ENCODE measurements at places on chromosomes 16 and 17.

GRCh38 chr16:22878955-22879354 lies 65.0 kb downstream of the HS3ST2 start:
- no peak for DNase-seq

DNA sequence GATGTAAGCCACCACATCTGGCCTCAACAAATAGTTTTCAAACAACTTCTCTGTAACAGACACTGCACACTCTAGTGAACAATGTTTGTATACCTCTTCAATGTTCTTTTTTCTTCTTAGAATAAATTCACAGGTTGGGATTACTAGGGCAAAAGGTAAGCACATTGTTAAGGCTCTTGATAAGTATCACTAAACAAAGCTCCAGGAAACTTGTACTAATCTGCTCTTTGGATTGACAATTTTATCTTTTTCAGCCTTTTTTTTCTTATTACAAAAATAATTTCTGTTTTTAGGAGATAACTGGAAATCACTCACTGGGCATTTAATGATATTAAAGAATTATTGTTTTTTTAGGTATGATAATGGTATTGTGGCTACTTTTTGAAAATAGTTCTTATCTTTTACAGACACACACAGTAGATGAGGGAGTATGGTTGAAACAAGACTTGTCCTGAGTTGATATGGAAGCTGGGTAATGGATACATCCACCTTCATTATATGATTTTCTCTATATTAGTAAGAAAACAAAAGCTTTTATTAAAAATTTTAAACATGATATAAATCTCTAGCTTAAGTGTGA lies 7.7 kb upstream of the MPRIP start:
- DNase-seq, result no peak

GRCh38 chr16:3938843-3939624 lies 58.5 kb upstream of the CREBBP start:
- peak; percentile 41 for DNase-seq

DNA sequence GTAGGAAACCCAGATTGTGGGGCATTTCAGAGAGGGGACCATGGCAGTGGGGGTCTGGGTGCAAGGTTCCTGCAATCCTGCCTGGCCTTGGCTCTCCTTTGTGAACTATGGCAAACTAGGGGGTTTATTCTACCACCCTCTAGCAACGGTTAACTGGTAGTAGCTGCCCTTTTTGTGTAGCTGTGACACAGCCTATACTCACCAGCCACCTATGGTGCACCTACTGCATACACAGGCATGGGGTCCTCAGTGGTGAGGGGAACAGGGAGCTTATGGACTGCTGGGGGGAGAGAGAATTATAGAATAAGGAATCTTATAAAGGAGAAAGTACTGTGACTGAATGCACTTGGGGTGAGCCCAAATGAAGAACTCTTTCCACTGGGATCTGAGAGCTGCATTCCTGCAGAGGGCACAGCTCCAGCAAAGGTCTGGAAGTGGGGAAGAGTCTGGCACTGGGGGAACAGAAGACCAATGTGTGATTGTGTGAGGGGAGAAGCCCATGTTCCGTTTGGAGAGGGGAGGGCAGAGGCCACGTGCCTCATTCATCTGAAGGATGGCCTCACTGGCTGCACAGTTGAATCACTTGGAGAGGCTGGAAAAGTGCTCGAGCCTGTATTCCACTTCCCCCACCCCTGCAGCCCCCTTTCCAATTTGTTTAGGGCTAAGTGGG lies 2.1 kb downstream of the MT1X start:
- no peak for DNase-seq

DNA sequence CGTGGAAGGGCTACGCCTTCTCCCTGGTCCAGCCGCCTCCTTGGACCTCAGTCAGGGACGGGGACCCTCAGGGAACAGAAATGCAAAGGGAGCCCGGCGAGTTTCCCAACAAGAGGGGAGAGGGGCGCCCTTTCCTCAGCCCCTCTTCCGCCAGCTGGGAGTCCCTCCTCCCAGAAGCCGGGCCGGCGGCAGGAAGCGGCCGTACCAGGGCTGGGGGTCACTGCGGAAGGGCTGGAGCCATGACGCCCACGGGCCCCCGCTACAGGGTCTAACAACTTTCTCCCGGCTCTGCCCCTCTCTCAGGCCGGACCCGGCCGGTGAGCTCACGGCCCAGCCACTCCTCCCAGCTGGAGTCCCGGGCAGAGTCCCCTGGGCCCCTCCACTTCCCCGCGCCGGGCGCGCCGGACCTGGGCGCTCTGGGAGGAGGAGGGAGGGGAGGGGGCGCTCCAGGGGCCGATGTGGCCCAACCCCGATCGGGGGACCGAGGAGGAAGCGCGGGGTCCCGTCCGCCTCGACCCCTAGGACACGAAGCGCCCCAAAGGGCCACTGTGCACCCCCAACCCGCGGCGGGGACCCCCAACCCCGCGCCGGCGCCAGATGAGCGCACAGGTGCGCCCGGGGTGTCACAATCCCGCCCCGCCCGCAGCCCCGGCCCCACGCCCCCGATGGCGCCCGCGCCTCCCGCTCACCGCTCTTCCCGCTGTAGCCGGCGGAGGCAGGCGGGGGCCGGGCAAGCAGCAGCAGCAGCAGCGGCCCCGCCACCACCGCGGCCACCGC lies 578 bp downstream of the PGAP6 start:
- DNase-seq, result peak; percentile 29

GRCh38 chr17:62581764-62582163 lies 45.7 kb upstream of the MRC2 start:
- DNase-seq, result no peak

DNA sequence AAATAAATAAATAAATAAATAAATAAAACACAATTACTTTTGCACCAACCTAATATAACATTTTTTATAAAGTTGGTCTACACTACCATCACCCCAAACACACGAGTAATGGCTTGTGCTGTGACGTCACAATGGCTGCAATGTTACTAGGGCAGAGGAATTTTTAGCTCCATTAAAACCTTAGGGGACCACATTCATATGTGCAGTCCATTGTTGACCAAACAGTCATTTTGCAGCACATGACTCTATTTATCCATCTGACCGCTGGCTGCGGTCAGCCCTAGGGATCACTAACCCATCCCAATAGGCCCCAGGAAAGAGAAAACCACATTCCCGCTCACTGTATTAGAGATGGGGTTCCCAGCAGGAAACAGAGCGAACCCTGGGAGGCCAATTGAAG lies 9.6 kb downstream of the CDH5 start:
- DNase-seq, result no peak

- DNase-seq, result no peak
Observed at GRCh38 chr16:56995136-56995805, 5.9 kb downstream of the NLRC5 start.

GRCh38 chr16:28218109-28218508 lies 6.3 kb upstream of the XPO6 start:
- peak; percentile 30 for DNase-seq

GRCh38 chr16:88013091-88013609 lies 61.9 kb downstream of the BANP start:
- no peak for DNase-seq

- DNase-seq, result no peak
Observed at GRCh38 chr16:680967-681745, 946 bp downstream of the STUB1 start.

GRCh38 chr17:79155701-79156100 lies 81.1 kb downstream of the ENGASE start:
- no peak for DNase-seq

- DNase-seq, result no peak
Observed at GRCh38 chr16:77469634-77470033, 34.8 kb upstream of the ADAMTS18 start.

GRCh38 chr17:76940295-76940694 lies 72.1 kb downstream of the MGAT5B start:
- no peak for DNase-seq

- no peak for DNase-seq
Observed at GRCh38 chr17:6386041-6386630, 48.8 kb downstream of the AIPL1 start.

- DNase-seq, result no peak
Observed at GRCh38 chr16:2596747-2597559, 59.1 kb downstream of the PDPK1 start.

GRCh38 chr16:88279998-88280397 lies 102.8 kb upstream of the ZNF469 start:
- DNase-seq, result no peak

- no peak for DNase-seq
Observed at GRCh38 chr16:57401943-57402640, 2.5 kb upstream of the CCL17 start.

DNA sequence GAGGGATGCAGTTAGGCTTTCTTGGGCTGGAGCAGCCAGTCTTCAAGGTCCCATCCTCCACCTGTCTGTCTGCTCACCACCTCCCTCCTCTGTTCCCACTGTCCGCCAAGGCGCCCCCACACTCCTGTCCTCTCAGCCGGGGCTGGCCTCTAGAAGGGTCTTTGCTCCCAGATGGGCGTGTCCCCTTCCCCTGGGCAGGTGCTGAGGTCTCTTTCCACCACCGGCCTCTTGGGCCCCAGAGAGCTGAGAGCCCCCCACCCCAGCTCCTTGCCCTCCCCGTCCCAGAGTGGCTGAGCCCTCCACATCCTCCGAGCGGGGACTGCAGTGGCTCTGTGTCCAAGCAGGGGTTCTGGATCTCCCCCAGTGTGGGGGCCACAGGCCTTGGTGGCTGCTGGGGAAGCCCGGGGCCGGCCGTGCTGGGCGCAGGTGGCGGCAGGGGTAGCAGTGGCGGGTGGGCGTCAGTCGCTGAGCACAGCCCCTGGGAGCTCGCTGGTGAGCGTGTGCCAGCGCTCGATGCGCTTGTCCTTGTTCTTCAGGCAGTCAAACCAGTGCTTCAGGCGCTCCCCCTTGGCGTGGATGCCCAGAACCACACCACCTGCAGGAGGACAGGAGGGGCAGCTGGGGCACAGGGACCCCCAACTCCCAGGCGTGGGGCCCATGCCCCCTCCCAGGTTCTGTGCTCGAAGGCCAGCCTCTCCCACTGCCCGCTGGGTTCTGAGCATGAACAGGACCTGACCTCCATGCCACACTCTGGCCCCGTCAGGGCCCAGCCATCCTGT lies 9.8 kb downstream of the SCGB1C2 start:
- DNase-seq, result no peak

DNA sequence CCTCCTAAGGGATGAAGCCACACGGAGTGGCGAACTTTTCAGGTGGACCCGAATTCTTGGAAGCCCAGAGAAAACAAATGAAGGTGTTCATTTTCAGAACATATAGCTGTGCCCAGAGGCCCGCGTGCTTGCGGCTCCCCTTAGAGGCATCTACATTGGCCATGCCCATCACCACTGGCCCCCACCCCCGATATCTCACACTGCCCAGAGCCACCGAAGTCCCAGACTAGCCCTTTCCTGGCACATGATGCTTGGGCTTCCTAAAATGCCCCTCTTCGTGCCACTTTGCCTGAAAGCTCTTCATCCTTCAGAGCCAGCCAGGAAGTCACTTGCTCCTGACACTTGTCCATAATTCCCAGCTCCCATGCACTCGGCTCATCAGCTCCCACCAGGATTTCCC lies 2.1 kb upstream of the HEXIM1 start:
- no peak for DNase-seq

- no peak for DNase-seq
Observed at GRCh38 chr17:41437769-41438168, 3.0 kb downstream of the KRT38 start.

All from stimulated activated CD8-positive, alpha-beta memory T cell treated with anti-CD3 and anti-CD28 coated beads, Interleukin-12 subunit alpha, Interleukin-12 subunit beta, amount 100 ng/mL, for 4 hours (primary cell).